ENCODE measurements at places on chromosomes 16 and 17. TPM values are rescaled to one million over a fixed set of nuclear protein-coding genes. Genes with fewer than 3 reads are reported as not detected.

The ITGB3 gene
- 26.3 TPM for total RNA-seq

The CIBAR2 gene
- total RNA-seq, result not detected

The OR1A1 gene
- not detected for total RNA-seq

The PRR11 gene
- total RNA-seq, result not detected

The CFAP97D1 gene
- total RNA-seq, result not detected

DNA sequence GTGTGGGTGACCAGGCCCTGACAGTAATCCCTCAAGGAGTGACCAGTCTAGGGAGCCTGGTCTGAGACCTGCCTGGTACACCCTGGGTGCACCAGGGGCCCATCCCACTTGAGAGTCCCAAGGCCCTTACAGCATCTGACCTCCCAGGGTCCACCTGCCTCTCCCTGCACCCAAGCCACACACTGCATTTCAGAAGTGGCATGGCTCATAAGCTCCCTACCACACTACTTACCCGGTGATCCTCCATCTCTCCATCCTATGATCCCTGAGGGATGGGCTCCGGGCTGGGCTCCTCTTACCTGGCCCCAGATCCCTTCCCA is 40.6 kb downstream of the LGALS9 start:
- H3K4me1 ChIP-seq, result no peaks in the 10 kb centered on the region
- no peak for DNase-seq
- no peak overlapping the region for H3K27ac ChIP-seq
- H3K4me3 ChIP-seq, result no peak overlapping the region

- H3K36me3 ChIP-seq, result no peaks in the 10 kb centered on the region
- peaks cover 17% of the 10 kb centered on the region for H3K4me1 ChIP-seq
These were observed 214.4 kb upstream of the CACNG5 start for GRCh38 chr17:66620528-66620927.

GRCh38 chr16:49639739-49640431 is 216.0 kb downstream of the ZNF423 start:
- peak overlapping the region; percentile 69 for H3K27ac ChIP-seq
- no peak overlapping the region for H3K4me3 ChIP-seq
- H3K27me3 ChIP-seq, result no peaks in the 10 kb centered on the region
- no peaks in the 10 kb centered on the region for H3K36me3 ChIP-seq

DNA sequence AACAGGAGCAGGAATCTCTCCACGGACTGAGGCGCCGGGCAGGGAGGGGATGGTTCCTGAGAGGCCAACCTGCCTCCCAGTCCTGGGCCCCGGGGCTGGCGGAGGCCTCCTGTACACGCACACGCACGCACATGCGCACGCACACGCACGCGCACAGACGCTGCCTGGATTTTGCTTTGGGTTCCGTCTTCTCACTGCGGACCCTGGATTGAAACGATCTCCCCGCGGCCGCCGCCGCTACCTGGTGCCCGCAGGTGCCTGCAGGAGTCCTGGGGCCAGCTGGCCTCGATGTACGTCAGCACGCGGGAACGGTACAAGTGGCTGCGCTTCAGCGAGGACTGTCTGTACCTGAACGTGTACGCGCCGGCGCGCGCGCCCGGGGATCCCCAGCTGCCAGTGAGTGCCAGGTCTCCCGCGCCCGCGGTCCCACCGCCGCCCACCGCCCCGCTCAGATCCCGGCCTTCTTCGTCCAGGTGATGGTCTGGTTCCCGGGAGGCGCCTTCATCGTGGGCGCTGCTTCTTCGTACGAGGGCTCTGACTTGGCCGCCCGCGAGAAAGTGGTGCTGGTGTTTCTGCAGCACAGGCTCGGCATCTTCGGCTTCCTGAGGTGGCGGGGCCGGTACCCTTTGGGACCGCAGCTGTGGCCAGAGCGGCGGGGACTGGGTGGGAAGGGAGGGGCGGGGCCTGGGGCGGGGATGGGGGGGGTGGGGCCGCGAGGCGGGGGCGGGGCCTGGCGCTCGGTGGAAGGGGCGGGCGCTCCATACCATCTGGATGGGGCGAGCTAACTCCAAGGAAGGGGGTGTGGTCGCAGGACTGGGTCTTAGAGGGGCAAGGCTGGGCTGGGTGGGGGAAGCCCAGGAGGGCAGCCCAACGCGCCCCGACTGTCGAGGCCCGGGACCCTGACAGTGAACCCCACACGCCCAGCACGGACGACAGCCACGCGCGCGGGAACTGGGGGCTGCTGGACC is 12.3 kb downstream of the CES4A start:
- H3K4me3 ChIP-seq, result peak overlapping the region; percentile 60
- no peaks in the 10 kb centered on the region for H3K36me3 ChIP-seq
- DNase-seq, result peak; percentile 75
- peaks cover 35% of the 10 kb centered on the region for H3K4me1 ChIP-seq
- H3K27ac ChIP-seq, result peak overlapping the region; percentile 70

- no peaks in the 10 kb centered on the region for H3K36me3 ChIP-seq
- DNase-seq, result no peak
- H3K4me3 ChIP-seq, result no peak overlapping the region
- no peak overlapping the region for H3K27ac ChIP-seq
- H3K4me1 ChIP-seq, result no peaks in the 10 kb centered on the region
- no peaks in the 10 kb centered on the region for H3K27me3 ChIP-seq
These were observed 208.1 kb downstream of the ABCC12 start for GRCh38 chr16:47947723-47948122.

DNA sequence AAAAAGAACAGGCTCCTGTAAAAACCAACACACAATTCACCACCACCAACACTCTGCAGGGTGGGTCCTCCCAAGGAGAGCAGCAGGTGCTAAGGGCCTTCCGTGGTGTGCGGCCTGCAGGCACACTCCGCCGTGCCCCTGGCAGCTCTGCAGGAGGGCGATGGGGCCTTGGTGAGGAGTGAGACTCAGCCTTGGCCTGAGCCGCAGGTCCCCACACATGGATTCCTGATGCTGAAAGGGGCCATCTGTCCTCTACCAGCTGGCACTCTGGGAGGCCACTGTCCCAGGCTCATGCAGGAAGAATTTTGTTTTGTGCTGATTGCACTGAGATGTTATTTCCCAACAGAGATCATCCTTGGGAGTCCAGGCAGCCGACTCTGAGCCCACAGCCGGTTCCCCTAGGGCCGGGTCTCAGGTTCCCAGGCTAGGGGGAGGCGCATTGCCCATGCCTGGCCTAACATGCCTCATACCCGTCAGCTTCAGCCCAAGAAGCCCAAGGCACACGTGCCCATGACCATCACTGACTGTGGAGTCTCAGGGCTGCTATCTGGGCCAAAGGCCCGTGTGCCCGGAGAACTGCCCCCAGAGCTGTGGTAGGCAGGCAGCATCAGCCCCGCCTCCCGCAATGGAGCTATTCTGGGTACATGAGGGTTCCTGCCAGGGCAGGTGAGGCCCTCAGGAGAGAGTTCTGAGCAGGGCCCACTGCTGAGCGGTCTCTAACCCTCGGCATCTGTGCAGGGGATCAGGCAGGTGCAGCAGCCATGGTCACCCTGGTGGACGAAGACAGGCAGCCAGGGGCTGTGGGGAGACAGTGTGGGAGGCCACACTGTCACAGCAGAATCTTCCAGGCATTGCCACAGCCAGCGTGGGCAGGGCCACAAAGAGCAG is 97.9 kb upstream of the ZNF469 start:
- no peaks in the 10 kb centered on the region for H3K36me3 ChIP-seq
- H3K27ac ChIP-seq, result no peak overlapping the region
- H3K27me3 ChIP-seq, result peaks cover 5% of the 10 kb centered on the region
- no peak for DNase-seq
- no peak overlapping the region for H3K4me3 ChIP-seq
- H3K4me1 ChIP-seq, result peaks cover 10% of the 10 kb centered on the region

DNA sequence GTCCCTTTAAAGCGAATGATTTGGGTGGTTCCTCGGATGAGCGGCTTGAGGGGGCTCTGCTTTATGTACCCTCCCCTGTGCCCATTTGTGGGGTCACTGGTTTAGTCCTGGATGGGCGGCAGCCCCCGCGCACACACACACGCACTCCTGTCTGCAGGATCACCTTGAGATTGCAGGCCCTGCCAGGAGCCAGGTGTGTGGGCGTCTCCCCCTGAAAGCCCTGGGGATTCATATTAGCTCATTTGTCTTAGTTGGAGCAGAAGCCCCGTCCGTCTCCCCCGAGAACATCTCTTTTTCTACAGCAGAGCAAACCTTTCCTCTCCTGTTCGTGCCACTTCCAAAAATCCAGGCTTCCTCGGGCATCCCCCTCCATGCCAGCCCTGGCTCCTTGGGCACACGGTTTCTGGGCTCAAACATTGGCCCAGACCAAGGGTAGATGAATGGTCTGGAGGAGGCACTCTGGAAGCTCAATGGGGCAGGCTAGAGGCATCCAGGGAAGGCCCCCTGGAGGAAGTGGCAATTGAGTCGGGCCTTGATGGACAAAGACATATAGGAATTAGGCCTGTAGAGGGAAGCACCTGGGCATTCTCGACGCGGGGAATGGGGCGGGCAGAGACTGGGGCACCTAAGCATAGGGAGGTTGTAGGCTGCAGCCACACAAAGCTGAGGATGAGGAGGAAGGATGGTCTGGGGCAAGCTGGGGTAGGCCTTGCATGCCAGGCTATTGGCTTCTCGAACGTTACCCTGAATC is 218.5 kb upstream of the GSE1 start:
- H3K4me1 ChIP-seq, result peaks cover 30% of the 10 kb centered on the region
- H3K36me3 ChIP-seq, result no peaks in the 10 kb centered on the region
- no peak overlapping the region for H3K4me3 ChIP-seq
- DNase-seq, result no peak
- no peaks in the 10 kb centered on the region for H3K27me3 ChIP-seq

DNA sequence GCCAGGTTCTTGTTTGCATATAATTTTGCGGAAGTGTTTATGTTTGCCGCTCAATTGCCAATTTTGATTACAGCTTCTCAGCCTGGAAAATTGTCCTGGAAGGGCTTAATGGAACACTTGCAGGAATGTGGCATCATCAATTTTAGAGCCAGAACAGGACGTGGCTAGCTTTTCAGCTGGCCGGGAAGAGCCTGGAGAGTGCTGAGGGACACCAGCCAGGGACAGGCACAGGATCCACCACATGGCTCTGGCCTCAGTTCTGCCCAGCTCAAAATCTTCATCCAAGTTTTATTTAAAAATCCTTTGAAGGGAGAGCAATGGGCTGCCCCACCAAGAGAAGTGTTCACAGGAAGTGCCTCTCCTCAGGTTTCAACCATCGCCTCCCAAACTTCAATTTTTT is 287.2 kb upstream of the HSBP1 start:
- DNase-seq, result no peak
- H3K27me3 ChIP-seq, result no peaks in the 10 kb centered on the region
- H3K4me1 ChIP-seq, result no peaks in the 10 kb centered on the region
- H3K4me3 ChIP-seq, result no peak overlapping the region
- no peak overlapping the region for H3K27ac ChIP-seq
- H3K36me3 ChIP-seq, result no peaks in the 10 kb centered on the region

- no peak overlapping the region for H3K27ac ChIP-seq
- DNase-seq, result no peak
- no peak overlapping the region for H3K4me3 ChIP-seq
These were observed 215.2 kb downstream of the NTN1 start for GRCh38 chr17:9236286-9237052.

DNA sequence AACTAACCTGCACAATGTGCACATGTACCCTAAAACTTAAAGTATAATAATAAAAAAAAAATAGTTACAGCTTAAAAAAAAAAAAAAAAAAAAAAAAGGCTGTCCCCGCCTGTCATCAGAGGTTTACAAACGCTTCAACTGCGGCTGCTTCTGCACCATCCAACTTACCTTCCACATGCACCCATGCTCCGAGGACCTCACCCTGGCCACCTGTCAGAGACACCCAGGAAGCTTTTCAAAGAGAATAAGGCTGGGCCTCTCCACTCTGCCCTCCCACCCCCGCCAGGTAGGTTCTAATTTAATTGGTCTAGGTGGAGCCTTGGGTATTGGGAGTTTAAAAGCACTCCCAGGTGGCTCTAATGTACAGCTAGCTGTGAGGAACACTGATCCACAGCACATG is 64.9 kb downstream of the COPRS start:
- H3K4me1 ChIP-seq, result no peaks in the 10 kb centered on the region
- no peaks in the 10 kb centered on the region for H3K36me3 ChIP-seq
- DNase-seq, result no peak
- no peaks in the 10 kb centered on the region for H3K27me3 ChIP-seq

- no peak for DNase-seq
- no peaks in the 10 kb centered on the region for H3K4me1 ChIP-seq
- no peak overlapping the region for H3K27ac ChIP-seq
- H3K4me3 ChIP-seq, result no peak overlapping the region
- H3K27me3 ChIP-seq, result no peaks in the 10 kb centered on the region
These were observed 216.2 kb downstream of the HS3ST3A1 start for GRCh38 chr17:13385481-13385911.

DNA sequence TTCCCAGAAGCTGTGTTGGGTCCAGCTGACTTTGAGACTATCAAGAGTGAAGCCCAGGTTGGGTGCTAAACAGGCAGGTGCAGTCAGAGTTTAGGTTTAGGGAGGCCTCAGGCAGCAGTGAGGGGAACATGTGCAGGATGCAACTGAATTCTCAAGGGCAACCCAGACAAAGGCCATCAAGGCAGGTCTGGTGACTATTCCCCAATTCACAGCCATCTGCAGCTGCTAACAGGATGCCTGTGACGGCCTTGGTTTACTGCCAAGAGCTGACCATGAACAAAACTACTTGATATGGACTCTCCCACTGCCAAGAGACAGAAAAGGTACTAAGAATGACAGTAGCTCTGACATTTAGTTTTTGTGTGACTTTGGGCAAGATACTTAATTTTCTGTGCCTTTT is 45.2 kb upstream of the BCAR1 start:
- no peaks in the 10 kb centered on the region for H3K27me3 ChIP-seq
- H3K36me3 ChIP-seq, result peaks cover 63% of the 10 kb centered on the region
- DNase-seq, result no peak

GRCh38 chr17:74633326-74633725 is 9.8 kb upstream of the CD300E start:
- DNase-seq, result no peak
- no peaks in the 10 kb centered on the region for H3K36me3 ChIP-seq
- peaks cover 12% of the 10 kb centered on the region for H3K4me1 ChIP-seq
- H3K27me3 ChIP-seq, result peaks cover 18% of the 10 kb centered on the region
- no peak overlapping the region for H3K4me3 ChIP-seq
- H3K27ac ChIP-seq, result no peak overlapping the region

Data from stomach (tissue), 19 donors.